Ovary (tissue), 10 donors: ENCODE measurements at places on chromosomes 5 and 9.
A peak's percentile ranks its signal among the peaks of the same experiment; 100 is the strongest.

GRCh38 chr5:137470111-137470920 is 28.8 kb downstream of the SPOCK1 start:
- DNase-seq = no peak

GRCh38 chr5:57406641-57407040 is 76.0 kb downstream of the ACTBL2 start:
- no peak for DNase-seq

DNA sequence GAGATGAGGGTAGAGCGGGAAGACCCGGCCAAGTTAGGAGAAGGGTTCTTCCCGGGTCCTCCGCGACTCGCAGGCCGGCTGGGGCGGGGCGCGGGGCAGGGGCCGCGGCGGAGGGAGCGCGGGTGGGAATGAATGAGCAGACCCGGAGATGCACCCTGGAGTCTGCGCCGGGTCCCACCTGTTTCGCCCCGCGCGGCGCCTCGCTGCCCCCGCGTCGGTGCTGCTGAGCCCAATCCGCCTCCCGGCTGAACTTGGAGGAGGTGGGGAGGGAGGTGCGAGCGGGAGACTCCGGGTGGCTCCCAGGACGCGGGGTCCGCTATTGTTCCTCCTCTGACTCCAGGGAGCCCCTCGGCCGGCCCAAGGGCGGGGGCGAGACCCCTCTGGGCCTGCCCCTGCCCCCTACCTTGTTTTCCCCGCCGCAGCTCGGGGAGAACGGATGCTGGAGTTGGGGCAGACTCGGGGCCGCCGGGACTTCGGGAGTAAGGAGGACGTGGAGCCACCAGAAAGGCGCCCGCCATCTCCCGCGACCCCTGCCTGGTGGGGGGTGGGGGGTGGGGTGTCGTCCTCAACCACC is 659 bp downstream of the RAI14 start:
- DNase-seq = peak; percentile 48

DNA sequence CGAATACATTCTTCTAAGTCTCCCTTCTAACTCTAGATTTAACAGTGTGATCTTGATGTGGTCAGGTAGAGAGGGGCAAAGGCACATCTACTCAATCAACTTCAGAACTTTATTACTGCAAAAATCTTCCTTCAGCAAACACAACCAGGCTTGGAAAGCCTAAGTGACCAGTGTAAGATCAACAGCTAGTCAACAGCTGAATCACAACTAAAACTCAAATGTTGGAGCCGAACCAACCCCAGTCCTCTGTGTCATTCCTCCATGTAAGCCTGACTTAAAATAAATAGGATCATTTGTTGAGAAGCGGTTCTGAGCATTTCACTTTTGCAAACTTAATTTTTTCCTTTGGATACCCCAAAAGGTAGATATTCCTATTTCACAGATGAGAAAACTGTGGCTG is 352.7 kb downstream of the EBF1 start:
- DNase-seq = no peak

DNA sequence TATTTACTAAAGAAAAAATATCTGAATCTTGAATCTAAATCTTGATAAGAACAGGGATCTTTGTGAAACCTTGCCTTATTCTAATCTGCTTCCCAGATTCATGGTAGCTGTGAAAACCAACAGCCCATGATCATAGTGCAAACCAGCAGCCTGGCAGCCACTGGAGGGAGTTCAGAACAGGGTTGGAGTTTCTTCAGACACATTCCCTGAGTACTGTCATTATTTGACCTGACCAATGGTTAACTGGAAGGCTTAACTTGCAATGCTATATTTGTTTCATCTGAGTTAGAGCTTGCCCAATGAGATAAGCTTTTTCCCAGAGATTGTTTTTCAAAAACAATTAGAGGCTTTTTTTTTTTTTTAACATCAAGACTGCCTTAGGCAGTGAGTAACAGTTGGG is 47.8 kb downstream of the LOX start:
- DNase-seq = no peak

DNA sequence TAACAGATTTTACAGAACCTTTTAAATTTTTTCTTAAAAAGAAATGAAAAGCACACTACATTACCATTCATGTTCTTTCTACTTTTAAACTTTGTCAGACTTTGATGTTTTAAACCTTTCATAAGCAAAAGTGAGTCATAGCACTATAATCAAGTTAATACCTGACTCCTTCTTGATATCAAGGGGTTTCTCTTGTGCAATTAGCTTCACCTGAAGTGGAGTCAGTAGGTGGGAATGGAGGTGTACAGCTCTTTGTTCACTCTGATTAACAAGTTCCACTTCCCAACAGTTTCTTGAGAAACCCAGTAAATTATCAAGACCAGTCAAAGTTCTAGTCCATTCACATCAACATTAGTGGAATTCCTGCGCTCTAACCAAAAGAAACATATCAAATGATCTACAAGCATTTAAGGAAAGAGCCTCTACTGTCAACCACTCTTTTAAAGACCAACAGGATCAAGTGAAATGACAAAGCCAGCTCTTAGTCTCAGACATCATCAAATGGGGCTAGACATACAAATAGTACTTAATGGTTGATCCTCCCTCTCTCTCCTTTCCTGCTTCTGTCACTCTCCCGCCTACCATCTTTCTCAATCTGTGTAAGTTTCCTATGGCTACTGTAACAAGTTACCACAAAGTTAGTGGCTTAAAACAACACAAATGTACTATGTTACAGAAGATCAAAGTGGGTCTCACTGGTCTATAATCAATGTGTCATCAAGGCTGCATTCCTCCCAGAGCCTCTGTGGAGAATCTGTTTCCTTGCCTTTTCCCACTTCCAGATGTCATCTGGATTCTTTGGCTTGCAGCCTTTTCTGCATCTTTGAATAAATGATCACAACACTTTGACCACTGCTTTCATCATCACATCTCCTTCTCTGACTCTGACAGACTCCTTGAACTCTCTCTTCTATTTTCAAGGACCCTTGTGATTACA is 68.0 kb downstream of the HINT1 start:
- DNase-seq = no peak

- no peak for DNase-seq
Measured at GRCh38 chr9:71737455-71737854, 30.9 kb downstream of the CEMIP2 start.

DNA sequence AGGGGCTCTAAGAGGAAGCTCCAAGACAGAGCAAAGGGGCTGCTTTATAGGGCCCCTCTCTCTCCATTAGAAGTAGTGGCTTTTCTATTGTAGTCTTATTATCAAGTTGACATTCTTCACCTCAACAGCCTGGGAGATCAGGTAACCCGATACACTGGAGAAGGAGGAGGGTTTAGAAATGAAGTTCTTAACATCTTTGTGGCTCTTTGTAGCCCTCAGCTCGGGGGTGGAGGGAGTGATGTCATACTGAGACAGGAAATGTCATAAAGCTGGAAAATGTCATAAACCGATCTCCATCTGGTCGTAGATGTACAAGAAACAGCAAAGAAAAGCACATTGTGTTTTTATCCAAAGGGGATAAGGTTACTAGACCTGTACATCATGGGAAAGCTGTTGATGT is 17.9 kb downstream of the PDZD2 start:
- no peak for DNase-seq

GRCh38 chr9:75229605-75230332 is 141.5 kb downstream of the OSTF1 start:
- no peak for DNase-seq

GRCh38 chr5:172455087-172455381 is 709 bp upstream of the SH3PXD2B start:
- no peak for DNase-seq

- no peak for DNase-seq
Measured at GRCh38 chr9:136975644-136976043, 1.7 kb upstream of the PTGDS start.

- no peak for DNase-seq
Measured at GRCh38 chr9:38019731-38020130, 49.3 kb downstream of the SHB start.

DNA sequence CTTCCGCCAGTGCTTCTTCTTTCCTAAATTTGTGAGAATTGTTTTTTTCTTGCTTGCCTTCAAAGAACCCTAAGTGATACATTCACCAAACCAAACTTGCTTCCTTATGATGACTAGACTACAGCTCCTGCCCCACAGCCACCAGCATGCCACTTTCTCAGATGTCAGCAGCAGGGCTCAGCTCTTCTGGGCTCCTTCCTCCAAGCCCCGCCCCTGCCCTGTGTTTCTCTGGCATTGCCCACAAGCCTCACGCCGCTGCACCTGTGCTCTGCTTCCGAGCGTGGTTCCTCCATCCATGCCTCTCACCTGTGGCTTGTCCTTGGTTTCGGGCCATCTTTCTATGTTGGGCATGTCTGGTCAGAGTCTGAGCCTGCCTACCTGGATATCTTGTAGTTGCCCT is 10.6 kb downstream of the UNC5A start:
- no peak for DNase-seq

DNA sequence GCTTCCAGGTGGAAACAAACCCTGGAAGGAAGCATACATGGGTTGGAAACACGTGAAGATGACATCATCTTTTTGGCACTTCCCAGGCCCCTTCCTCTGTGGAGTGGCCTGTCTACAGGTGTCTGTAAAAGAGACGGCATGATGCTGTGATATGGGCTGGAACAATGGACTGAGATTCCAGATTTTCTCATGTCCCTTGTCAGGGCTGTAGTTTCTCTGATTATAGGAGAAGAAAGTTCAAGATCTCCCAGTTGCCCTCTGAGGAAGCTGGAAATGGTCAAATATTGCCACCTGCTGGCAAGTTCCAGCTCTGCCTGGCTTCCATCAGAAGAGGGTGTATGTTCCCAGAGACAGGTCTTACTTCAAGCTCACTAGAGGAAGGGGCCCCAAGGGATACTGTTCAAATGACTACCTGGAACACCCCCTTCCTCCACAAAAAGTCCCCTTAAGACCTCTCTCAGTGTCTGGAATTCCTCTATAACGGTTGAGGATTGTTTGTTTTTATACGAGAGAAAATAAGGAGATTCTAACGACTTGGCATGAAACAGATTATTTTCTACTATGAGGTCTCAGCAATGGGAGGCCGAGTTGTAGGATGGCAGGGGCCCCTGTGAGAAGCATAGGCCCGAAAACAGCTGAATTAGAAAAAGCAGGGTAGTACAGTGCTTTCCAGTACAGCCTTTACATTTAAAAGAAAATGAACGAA is 7.3 kb upstream of the ANXA6 start:
- DNase-seq = peak; percentile 80

DNA sequence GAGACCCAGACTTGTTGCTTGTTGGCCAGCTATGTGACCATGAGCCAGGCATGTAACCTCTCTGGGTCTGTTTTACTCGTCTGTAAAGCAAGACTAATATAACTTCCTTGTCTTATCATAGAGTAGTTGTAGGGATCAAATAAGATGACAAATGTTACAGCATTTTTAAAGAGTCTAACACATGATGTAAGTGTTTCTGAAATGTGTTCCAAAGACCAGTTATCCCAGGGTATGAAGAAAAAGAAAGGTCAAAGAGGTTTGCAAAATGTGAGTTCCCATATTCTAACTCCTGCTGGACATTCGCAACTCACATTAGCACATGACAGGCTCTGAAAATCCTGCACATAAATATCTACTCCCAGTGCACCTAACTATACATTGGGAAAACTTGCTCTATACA is 28.5 kb upstream of the MATR3 start:
- DNase-seq = no peak

DNA sequence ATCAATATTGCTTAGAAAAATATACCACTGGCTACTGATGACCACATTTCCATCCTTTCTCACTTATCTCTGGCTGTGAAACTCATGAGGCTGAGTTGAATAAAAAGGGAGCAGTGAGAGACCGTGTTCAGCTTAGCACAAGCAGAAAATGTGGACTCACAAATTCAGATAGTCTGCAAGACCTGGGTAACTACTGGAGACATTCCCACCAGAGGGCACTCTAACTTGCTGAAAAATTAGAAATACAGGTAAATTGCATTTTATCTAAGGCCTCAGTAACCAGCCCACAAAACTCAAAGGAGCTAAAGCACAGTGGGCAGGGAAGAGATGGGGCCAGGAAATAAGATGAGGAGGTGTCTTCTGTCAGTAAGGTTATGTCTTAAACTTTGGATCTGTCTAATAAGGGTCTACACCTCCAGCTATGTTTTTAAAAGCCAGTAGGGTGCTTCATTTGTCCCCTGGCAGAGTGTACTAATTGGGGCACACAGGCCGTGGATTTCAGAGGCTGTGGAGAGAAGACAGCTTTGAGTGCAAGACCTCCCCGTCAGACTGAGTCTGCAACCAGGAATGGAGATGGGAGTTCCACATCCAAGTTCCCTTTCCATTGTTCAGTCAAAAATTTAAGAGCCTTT is 8.7 kb upstream of the NDUFB6 start:
- DNase-seq = no peak

DNA sequence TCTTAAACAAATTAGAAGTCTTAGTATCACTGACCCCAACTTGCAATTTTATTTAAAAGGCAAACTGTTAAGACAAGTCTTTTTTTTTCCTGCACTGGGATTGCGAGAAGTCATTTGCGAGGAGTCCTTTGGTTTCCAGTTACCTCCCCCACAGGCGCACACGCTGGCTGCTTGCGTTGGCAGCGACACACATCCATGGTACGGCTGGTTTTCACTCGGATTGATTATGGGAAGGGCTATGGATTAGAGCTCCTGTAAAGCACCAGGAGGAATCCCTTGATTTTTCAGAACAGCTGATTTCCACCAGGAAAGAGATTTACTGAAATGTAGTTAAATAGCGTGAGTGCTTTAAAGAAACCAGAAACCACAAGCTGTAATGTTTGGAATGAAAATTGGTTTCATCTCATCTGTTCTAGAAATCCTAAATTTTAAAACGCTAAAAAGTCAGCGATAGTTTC is 737 bp downstream of the SLC1A3 start:
- DNase-seq = no peak

GRCh38 chr5:130868186-130868840 is 296.7 kb downstream of the HINT1 start:
- DNase-seq = no peak

DNA sequence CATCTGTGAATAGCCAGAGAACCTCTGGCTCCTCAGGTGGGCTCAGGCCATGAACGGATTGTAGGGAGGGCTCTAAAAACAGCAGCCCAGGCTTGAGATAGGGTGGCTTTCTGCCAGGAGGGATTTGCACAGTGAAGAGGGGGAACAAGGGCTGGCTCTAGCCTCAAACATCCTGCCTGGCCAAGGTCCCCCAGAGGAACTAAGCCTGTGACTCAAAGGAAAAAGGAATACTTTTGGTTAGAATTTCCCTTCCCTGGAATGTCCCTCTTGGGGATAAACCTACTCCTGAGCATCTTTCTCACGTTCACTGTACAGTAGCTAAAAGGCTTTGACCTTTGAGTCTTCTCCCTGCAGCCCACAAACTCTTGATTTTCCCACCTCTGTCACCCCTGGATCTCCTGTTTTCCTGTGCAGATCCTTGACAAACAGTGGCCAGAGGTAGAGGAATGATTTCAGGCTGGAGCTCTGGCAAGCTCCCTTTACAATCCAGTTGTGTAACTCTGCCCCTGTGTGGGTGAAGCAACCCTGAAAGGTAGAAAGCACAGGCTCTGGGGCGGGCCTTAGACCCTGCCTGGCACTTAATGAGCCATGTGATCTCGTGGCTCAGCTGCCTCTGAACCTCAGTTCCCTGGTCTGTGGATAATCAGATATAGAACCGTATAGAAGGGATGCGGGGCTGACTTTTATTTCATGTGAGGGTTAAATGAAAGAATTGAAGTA is 17.4 kb downstream of the SEC61B start:
- no peak for DNase-seq

GRCh38 chr5:87752362-87752761 is 339.6 kb upstream of the CCNH start:
- no peak for DNase-seq

- no peak for DNase-seq
Measured at GRCh38 chr9:14302405-14302804, 11.5 kb downstream of the NFIB start.
